ENCODE measurements at places on chromosomes 7 and 10.

GRCh38 chr10:100072514-100072913 lies 9.2 kb downstream of the CPN1 start:
- DNase-seq, result no peak

- no peak for DNase-seq
Measured at GRCh38 chr7:113752689-113753088, 166.1 kb downstream of the PPP1R3A start.

DNA sequence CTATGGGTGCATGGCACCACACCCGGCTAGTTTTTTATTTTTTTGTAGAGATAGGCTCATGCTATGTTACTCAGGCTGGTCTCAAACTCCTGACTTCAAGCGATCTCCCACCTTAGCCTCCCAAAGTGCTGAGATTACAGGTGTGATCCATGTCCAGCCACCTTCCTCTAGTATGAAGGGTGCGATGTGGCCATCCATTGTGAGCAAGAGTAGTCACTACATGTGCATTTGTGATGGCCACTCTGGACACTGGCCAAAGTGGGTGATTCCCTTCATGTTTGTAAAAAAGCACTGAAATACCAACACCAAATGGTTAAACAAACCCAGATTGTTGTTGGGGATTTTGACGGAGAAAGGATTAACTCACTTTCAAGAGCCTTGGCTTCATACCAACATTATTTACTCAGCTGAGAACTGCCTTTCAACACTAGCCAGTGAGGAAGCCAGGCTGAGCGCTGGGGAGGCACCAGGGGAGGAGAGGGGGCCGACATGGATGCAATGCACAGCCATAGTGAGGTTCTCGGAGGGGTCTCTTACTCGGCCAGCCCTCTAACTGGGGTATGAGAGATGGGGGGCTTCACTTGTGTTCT lies 198.1 kb upstream of the LYZL2 start:
- no peak for DNase-seq

DNA sequence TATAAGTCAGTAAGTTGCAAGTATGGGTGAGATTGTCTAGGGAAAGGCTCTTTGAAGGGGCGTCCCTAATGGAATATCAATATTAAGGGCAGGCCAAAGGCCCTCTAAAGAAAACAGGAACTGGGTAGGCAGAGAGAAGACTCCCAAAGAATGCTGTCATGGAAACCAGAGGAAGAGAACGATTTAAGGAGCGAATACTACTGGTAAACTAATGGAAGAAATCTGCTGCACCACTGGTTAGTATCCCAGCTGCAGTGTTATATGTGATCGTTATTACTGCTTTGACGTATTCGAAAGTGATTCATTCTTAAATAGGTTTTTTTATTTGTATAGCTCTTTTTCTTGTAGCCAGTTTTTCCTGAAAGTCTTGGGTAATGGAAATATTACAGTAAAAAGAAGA lies 1.3 kb downstream of the CASP2 start:
- DNase-seq, result no peak

DNA sequence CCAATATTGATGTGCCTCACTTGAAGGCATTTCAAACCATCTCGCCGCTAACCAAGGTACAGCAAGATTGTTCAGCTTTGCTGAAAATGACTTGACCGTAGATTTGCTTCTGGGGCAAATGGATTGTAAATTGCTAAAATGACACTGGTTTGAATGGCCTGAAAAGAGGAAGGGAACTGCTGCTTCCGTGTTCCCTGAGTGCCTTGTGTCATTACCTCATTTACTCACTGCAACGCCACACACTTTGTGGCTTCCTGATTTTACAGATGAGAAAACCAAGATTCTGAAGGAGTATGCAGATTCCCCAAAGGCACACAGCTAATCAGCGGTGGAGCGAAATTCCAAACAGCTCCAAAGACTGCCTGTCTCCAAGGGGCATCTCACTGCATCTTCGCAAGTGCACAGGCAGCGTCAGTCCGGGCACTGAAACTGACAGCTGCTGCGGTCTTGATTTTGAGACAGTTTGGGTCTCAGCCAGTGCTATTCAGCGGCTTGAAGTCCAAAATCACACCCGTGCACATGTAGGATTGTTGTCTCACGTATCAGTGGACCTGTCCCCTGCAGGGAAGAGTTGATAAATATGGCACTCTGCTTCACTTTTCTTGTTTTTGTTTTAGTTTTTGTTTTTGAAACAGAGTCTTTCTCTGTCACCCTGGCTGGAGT lies 290.9 kb downstream of the DPP6 start:
- DNase-seq, result no peak

DNA sequence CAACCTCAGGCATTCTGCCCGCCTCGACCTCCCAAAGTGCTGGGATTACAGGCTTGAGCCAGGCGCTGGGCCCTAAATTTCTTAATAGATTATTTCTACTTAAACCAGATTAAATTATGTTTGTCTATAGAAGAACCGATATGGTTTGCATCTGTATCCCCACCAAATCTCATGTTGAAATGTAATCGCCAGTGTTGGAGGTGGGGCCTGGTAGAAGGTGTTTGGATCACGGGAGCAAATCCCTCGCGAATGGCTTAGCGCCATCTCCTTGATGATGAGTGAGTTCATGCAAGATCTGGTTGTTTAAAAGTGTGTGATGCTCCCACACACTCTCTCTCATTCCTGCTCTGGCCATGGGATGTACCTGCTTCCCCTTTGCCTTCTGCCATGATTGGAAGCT lies 109.3 kb upstream of the NANOS1 start:
- no peak for DNase-seq

- DNase-seq, result no peak
Measured at GRCh38 chr7:158539711-158540146, 47.9 kb downstream of the PTPRN2 start.

DNA sequence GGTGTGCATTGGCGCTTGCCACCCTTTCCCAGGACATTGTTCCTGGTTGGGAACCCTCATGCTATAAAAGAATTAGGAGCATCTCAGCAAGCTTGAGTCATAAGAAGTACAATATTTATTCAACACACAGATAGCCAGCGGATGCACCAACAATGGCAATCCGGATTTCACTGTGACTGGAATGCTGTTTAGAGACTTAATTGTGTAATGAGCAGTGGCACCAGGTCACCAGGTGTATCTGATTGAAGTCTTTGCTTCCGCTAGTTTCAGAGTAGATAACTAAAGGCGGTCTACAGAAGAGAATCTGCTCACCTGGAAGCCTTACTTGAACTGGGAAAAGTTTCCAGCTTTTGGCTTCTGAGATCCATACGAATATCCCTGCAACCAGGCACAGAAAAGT lies 772.3 kb upstream of the GHITM start:
- DNase-seq, result no peak

DNA sequence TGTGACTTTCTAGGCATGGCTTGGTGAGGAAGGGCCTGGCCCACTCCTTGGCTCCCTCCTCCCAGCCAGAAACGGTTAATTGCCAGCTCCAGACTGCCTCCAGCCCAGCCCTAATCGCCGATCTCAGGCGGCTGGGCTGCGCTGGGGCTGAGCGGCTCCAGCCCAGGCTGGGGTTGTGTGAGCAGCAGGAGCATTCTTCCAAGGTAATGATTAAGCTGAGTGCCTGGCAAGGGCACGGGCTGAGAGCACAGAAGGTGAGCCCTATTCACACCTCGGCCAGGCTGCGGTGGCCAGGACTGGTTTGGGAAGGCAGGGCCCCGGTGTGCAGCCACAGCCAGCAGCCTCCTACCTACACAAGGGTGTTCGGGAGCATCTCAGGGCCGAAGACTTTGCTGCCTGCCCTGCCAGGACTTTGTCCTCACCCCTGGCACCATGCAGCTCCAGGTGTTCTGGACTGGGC lies at the start of gene TMEM72:
TSS of gene TMEM72 (plus strand) at position 257 of the 460 bp plus-strand sequence. CDS start at position 433, 176 bp downstream.
- no peak for DNase-seq

DNA sequence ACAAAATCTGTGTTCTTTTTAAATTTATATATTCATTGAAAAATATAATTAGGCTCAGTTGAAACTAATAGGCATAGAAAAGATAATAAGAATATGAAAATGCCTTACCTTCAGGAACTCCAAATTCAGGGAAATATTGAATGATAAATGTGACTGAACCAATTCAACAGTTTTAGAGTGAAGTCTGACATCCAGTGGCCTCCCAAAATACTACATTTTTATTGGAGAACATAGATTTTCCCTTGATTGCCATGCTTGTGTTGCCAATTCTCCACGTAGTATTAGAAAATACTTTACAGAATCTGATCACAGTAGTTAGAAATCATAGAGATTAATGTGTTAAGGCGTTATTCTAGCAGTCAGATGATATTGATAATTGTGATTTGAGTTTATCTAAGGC lies 1246.7 kb downstream of the GATA3 start:
- no peak for DNase-seq

- DNase-seq, result no peak
Measured at GRCh38 chr7:38548605-38549004, 82.6 kb downstream of the AMPH start.

DNA sequence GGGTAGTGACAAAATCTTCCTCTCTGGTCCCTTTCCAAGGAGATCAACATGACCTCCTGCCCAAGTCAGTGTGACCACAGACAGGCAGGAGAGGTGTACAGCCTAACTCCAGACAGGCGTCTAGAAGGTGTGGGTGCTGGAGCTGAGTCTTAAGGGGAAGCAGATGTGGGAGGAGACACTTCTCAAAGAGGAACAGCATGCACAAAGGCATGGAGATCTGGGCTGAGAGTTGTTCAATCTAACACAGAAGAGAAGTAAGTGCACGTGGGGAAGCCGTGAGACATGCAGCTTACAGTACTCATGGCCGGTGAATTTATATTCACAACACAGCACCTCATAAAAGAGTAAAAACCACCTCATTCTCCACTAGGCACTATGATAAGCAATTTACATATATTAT lies 23.8 kb upstream of the GSDME start:
- DNase-seq, result no peak

- DNase-seq, result no peak
Measured at GRCh38 chr10:114042895-114043531, 653 bp upstream of the ADRB1 start.

- no peak for DNase-seq
Measured at GRCh38 chr10:33103863-33104379, 145.9 kb upstream of the ITGB1 start.

DNA sequence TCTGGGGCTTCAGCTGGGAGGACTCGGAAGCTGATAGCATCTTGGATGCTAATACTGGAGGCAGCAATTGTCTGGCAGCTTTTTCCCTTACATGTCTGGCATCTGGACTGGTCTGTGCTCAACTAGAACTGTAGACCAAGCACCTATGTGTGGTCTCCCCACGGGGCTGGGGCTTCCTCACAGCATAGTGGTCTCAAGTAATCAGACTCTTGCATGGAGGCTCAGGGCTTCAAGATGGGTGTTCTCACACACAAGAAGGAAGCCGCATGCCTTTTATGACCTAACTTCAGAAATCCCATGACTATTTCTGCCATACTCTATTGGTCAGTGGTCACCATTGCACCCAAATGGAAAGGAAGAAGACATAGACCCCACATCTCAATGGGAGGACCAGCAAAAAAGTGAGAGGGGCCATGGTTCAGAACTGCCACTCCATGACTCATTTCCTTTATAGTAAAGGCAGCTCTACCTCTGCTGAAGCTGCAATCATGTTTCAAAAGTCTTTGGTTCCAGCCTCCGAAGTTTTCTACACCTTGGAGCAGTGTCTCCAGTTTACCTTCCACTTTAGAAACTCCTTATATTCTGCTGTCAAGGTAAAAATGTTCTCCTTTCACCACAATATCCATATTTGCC lies 14.7 kb downstream of the AOC1 start:
- no peak for DNase-seq
